ENCODE measurements at places on chromosomes 1 and 21.

DNA sequence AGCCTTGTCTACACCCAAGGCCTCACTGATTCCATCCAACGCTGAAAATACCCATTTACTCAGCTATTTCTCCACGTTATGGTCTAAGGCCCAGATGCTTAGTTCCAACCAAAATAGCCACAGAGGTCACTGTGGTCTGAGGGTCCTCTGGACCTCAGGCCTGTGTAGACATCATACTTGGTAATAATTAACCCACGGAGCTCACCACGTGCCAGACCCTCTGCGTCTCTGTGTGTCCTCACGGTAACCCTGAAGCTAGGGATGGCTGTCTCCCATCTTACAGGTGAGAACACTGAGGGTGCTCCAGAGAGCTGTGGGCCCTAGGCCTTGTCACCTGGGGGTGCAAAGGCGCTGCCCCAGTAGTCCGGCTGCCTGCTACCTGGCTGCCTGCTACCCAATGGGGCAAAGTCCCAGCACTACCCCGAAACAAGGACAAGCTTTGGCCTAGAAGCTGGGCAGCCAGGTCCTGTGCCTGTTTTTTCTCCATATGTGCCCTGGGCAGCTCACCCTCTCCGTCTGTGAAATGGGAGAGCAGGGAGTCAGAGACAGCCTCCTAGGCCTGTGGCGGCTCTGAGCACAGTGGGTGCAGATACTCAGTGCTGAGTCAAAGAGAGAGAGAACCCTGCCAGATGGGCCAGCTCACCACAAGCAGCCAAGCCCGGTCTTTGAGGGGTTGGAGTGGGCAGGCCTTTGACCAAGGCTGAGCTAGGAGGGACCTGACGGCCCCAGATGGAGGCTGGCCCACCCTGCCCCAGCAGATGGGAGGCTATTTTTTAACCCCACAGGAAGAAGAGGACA lies 17.0 kb upstream of the RUNX3 start:
- DNase-seq, result no peak

- no peak for DNase-seq
These were observed 5.8 kb downstream of the IFI16 start for GRCh38 chr1:159015440-159015909.

- DNase-seq, result no peak
These were observed 9.8 kb downstream of the NIPAL3 start for GRCh38 chr1:24425441-24425840.

DNA sequence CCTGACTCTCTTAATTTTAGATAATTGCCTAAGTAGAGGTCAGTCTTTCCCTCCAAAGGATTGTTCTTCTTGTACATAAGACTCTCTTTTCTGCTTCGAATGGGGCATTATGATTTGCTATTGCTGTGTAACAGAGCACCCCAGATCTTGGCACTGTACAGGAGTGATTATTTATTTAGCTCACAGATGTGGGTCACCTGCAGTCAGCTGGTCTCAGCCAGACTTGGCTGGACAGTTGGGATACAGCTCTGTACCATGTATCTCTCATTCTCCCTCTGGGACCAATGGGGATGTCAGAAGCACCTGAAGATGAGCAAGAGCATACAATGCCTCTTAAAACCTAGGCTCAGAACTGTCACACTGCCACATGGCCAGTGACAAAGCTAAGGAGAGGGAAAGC lies 23.4 kb upstream of the KCND3 start:
- no peak for DNase-seq

DNA sequence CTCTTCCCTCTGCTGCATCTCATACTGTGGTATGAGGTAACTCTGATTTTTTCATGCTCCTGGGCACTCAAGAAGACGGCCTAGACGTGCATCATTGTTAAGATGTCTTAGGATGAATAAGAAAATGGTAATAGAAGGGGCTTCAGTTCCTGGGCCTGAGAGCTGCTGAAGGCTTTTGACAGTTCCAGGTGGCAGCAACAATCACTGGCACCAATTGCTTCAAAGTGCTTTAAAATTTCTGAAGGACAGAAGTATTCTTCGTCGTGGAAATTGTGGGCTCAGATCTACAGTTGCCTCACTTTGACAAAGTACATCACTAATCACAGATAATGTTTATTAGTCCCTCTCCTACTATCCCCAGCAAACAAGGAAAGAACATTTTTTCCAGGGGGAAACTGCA lies 536.6 kb upstream of the CAMK1G start:
- no peak for DNase-seq

- no peak for DNase-seq
These were observed 30.0 kb downstream of the FAM78B start for GRCh38 chr1:166136699-166137401.

DNA sequence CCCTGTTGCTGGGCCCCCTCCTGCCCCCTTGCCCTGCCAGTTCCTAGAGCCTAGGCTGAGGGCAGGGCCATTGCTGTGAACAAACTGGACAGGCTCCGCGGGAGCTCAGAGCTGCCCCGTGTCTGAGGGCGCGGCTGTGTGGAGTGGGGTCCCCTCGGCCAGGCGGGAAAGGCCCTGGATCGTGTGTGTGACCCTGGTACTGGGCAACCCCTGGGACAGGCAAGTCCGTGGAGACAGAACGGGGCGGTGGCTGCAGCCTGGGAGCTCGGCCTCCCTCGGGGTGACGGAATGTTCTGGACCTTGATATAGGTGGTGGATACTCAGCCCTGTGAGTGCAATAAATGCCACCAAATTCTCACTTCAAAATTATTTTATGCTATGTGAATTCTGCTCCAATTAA lies 27.7 kb upstream of the C1orf159 start:
- DNase-seq, result no peak

DNA sequence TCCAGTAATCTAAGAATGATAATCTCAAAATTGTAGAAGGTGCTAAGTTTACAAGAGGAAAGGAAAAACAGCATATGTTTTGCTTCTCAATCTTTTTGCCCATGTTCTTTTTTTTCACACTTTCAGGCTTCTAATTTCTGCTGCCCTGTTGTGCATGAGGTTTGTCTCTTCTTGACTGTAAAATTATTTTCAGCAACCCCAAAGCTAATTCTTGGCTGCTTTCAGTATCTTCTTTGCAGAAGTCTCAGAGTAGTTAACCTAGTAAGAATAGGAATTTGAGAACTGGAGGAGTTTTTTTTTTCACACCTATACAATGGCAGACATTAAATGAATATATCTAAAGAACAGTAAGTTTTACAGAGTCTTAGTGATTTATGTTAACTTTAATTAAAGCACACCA lies 26.4 kb downstream of the DENND2D start:
- no peak for DNase-seq

DNA sequence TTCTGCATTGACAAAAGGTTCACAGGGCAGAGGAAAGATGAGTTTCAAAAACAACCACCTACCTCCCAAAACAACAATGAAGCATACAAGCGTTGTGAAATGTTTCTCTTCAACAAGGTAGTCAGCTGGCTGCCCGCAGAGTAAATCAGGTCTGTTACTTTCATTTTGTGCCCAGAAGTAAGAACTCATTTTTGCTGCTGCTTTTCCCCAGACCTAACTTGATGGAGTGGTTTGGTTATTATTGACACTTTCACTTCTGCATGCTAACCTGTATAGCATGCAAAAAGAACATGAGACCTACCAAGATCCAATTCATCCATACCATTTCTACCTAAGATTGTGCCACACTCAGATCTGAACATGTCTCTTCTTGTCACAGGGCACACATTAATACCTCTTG lies 1.3 kb downstream of the SLC9C2 start:
- no peak for DNase-seq

GRCh38 chr1:185969028-185969427 lies 234.8 kb downstream of the HMCN1 start:
- DNase-seq, result no peak

DNA sequence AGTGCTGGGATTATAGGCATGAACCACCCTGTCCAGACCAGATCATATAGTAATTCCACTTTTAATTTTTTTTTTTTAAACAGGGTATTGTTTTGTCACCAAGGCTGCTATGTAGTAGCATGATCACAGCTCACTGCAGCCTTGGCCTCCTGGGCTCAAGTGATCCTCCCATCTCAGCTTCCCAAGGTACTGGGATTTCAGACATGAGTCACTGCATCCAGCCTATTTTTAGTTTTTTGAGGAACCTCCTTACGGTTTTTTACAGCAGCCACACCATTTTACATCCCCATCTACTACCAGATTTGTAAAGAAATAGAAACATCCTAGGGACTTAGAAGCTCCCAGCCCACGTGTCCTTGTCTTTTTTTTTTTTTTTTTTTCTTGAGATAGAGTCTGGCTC lies 24.0 kb downstream of the L1TD1 start:
- DNase-seq, result no peak

DNA sequence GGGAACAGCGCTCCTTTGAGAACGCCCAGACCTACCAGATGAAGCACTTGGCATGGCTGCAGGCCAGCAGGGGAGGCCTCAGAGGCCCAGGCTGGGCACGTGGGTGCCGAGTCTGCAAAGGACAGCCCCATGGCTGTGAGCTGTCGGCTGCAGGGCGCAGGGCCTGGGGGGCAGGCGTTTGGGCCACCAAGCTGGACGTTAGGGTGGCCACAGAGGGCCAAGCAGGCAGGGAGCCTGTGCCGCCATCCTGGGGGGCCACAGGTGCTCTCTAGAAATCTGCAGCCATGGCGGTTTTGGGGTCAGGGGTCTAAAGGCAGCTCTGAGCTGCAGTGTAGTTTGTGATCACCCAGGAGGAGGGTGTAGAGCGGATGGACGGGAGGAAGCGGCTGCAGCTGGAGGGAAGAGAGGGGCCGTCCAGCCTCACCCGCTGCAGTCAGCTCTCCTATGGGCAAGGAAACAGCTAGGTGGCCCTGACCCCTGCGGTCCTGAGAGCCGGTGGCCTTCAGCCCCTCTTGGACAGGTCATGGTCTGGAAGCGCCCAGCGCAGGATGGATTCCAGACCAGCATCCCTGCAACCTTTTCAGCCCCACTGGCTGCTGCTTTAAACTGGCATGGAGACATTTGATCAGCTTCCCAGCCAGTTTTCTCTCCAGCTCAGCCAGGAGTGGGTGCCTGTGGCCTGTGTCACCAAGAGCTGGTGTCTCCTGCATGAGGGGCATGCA lies 11.0 kb downstream of the IBA57 start:
- no peak for DNase-seq

DNA sequence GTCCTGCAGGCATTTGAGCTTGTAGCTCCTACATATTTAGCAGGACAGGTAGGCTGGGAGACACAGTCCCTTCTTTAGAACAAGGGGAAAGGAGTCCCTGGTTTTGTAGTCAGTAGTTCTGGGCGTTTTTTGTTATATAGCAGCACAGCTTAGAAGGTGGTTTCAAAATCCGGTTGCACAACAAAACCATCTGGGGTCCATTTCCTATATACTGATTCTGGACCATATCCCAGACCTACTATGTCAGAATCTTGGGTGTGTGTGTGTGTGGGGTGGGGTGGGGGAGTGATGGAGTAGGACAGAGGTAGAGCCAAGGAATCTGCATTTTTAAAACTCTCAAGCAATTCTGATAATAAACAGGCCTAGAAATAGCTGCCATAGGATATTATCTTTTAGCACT lies 21.6 kb downstream of the METTL13 start:
- DNase-seq, result no peak

Measured in nephron progenitor cell (in vitro differentiated cells).